ENCODE measurements at places on chromosomes 2 and 18. TPM values are rescaled to one million over a fixed set of nuclear protein-coding genes. Genes with fewer than 3 reads are reported as not detected.

The ALPI gene
- total RNA-seq, result not detected

The CD8B2 gene
- total RNA-seq, result not detected

The COL6A3 gene
- 0.21 TPM for total RNA-seq

The CCDC121 gene
- total RNA-seq, result 3.3 TPM

The SCG2 gene
- 0.98 TPM for total RNA-seq

The MOCOS gene
- total RNA-seq, result 3.6 TPM

The TXNDC2 gene
- total RNA-seq, result 0.12 TPM

The CKAP2L gene
- total RNA-seq, result 12.3 TPM

The SLC8A1 gene
- total RNA-seq, result 0.29 TPM

The CHRNA1 gene
- total RNA-seq, result not detected

The UGT1A4 gene
- total RNA-seq, result 0.07 TPM

The SERPINB11 gene
- not detected for total RNA-seq

The ZNF2 gene
- 3.4 TPM for total RNA-seq

The PTRHD1 gene
- 68.1 TPM for total RNA-seq

The TGFA gene
- 4.9 TPM for total RNA-seq

The SDC1 gene
- 194 TPM for total RNA-seq

The UGT1A5 gene
- total RNA-seq, result 0.13 TPM

The SKOR2 gene
- total RNA-seq, result not detected

The NPHP1 gene
- total RNA-seq, result 6.7 TPM

The SIX3 gene
- 2.9 TPM for total RNA-seq

The ECEL1 gene
- total RNA-seq, result 0.37 TPM

The LRATD1 gene
- 0.10 TPM for total RNA-seq

The CCDC74A gene
- 15.0 TPM for total RNA-seq
